Prostate gland (tissue), 2 donors: ENCODE measurements at places on chromosomes 1 and 21.

- no peak for DNase-seq
Observed at GRCh38 chr1:51705035-51705434, 88.1 kb downstream of the OSBPL9 start.

- DNase-seq = no peak
Observed at GRCh38 chr1:162357681-162358266, 18.9 kb downstream of the SPATA46 start.

DNA sequence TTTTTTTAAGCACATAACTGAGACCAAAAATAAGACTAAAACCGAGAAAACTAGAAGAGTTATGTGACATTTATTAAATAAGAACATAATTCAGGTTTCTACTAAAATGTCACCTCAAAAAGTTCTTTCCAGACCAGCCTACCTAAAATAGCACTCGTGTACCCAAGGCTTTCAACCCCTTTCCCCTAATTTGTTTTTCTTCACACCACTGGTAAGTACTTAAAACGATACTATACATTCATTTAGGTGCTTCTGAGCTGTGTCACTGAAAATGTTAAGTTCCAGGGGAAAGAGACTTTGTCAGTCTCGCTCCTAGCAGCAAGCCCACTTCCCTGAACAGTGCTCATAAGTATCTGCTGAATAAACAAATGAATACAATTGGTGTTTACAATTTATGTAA, 6.8 kb downstream of the RRAGC start:
- DNase-seq = no peak

- DNase-seq = no peak
Observed at GRCh38 chr1:182303778-182304177, 87.8 kb downstream of the GLUL start.

DNA sequence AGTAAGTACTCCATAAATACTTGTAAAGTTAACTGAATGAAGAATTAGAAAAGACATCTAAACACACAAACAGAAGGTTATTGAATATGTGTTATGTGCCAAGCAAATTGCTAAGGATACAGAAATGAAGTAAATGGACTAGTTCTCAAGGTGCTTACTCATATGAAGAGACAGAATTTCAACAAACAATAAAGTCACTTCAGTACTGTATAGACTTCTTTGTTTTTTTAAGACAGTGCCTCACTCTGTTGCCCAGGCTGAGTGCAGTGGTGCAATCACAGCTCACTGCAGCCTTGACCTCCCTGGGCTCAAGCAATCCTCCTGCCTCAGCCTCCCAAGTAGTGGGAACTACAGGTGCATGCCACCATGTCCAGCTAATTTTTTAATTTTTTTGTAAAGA, 57.3 kb downstream of the SERBP1 start:
- DNase-seq = no peak
